EL (cell line): ENCODE measurements at places on chromosomes 16 and 17.

GRCh38 chr17:75695141-75695829 is 26.0 kb upstream of the ITGB4 start:
- DNase-seq: peak; percentile 80

- DNase-seq: no peak
Measured at GRCh38 chr16:521381-522210, 5.9 kb upstream of the CAPN15 start.

DNA sequence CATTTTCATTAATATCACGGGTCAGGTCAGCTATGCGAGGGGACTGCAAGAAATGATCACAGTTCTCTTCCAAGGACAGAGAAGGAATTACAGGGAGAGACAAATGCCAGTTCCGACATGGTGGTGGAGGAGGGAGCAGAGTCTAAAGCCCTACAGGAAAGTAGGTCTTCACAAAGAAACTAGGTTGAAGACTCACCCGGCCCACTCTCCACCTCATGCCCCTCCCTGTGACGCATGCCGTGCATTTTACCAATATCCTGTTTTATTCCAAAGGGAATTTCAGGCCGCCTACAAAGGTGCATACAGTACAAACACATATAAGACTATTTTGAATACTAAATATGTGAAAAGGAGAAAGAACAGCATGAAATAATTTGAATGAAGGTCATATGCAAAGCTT is 56.8 kb downstream of the CDH11 start:
- DNase-seq: no peak

DNA sequence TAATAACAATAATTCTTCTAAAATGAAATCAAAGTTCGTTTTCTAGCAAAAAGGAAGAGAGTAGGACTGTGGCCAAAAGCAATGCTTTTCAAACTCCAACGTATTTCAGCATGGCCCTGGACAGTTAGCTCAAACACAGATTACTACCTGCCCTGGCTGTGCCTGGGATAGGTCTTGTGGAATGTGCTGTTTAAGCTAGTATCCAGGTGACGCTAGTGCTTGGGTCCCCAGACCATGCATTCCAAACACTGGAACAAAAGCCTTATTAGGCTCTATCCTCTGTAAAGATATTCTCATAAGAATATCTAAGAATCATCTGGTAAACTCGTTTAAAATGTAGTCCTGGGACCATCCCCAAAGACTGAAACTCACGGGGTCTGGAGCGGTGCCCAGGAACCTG is 52.6 kb upstream of the MEAK7 start:
- DNase-seq: no peak

DNA sequence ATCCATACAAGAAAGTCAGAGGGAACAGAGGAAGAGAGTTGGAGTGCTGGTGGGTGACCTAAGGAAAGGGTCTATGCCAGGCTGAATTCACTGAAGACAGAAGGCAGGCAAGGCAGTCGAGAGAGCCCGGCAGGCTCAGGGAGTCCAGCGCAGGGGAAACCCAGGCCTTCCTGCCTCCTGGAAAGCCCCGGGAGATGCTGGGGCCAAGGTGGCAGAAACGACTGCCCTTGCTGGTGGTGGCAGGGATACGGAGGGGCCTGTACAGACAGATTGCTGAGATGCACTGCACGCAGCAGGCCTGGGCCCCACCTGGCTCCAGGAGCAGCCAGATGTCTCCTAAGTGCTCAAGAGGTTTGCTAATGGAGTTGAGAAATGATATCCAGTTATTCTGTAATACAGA is 59.8 kb downstream of the GTF3C1 start:
- DNase-seq: no peak
